Stimulated activated CD8-positive, alpha-beta memory T cell treated with anti-CD3 and anti-CD28 coated beads, Interleukin-7, amount 100 ng/mL, for 1 hour (primary cell): ENCODE measurements at places on chromosomes 4 and X.

DNA sequence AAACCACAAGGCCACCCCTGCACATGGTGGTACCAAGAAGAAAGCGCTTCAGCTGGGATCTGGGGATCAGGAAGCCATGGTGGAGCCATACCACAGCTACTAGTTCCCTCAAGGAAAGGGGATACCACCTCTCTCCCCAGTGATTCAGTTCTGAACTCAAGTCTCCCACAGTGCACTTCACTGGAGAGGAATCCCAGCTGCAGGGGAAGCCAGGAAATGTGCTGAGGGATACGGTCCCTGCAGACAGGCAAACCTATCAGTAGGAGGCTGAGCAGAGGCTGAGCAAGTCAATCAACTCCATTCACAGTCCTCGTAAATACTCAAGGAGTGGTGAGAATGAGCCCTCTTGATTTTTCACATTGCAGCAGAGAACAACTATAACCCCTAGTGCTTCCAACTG is 11.0 kb downstream of the TMEM192 start:
- no peak for DNase-seq

DNA sequence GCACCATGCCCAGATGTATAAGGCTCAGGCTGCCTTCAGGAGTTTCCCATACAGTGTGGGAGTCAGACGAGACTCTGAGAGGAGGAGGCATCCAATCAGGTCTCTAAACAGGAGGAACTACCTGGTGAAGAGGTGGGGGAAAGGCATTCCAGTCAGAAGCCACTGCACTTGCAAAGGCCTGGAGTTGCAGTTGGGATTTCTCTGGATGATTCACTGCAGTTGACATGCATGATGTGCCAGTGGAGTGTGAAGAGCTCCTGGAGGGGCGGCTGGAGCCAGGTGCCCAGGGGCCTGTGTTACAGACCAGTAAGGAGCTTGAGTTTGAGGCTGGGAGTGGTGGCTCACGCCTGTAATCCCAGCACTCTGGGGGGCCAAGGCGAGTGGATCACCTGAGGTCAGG is 339.1 kb downstream of the ARHGAP10 start:
- no peak for DNase-seq

DNA sequence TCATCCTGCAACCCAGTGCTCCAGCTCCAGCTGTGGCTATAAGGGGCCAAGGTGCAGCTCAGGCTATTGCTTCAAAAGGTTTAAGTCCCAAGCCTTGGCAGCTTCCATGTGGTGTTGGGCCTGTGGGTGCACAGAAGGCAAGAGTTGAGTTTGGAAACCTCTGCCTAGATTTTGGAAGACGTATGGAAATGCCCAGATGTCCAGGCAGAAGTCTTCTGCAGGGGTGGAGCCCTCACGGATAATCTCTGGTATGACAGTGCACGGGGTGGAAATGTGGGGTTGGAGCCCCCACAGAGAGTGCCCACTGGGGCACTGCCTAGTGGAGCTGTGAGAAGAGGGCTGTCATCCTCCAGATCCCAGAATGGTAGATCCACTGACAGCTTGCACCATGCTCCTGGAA is 44.5 kb downstream of the CYTL1 start:
- no peak for DNase-seq

DNA sequence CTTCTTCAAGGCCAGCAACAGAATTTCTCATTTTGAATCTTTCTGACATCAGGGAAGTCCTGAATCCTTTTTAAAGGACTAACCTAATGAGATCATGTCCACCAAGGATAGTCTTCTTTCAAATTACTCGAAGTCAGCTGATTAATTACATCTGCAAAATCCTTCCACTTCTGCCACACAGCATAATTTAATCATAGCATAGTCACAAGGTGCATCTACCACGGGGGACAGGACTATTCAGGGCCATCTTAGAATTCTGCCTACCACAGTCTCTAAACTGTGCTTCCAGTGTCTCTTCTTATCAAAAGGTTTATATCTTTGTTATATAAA is 53.7 kb downstream of the ATP10D start:
- DNase-seq = no peak

DNA sequence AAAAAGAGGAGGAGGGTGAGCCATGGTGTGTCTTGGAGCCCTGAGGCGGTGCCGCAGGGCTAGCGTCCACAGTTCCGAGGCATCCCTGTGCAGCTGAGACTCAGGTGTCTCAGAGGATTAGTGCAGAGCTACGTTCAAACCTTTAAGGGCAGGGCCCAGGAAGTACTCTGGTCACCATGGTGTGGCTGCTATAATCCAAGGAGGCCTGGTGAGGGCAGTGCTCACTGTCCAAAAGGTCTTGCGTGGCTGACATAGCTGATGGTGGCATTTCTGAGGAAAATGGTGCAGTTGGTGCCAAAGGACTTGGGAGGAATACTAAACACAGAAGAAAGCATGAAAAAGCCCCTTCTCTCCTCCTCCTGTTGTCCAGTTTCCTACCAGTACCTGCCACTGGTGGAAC is 146.9 kb downstream of the DCHS2 start:
- DNase-seq = no peak
